Chondrocyte (in vitro differentiated cells): ENCODE measurements at places on chromosomes 16 and 17. TPM values are rescaled to one million over a fixed set of nuclear protein-coding genes. Genes with fewer than 3 reads are reported as not detected.

- DNase-seq: no peak
Measured at GRCh38 chr16:51272420-51272819, 121.3 kb upstream of the SALL1 start.

- no peak for DNase-seq
Measured at GRCh38 chr16:1871974-1872635, at the start of gene MEIOB. TSS of gene MEIOB (minus strand) at chr16:1872164. CDS start at chr16:1868175, 3,989 bp downstream.

- DNase-seq: no peak
Measured at GRCh38 chr17:52148969-52149351, 9.6 kb downstream of the CA10 start.

DNA sequence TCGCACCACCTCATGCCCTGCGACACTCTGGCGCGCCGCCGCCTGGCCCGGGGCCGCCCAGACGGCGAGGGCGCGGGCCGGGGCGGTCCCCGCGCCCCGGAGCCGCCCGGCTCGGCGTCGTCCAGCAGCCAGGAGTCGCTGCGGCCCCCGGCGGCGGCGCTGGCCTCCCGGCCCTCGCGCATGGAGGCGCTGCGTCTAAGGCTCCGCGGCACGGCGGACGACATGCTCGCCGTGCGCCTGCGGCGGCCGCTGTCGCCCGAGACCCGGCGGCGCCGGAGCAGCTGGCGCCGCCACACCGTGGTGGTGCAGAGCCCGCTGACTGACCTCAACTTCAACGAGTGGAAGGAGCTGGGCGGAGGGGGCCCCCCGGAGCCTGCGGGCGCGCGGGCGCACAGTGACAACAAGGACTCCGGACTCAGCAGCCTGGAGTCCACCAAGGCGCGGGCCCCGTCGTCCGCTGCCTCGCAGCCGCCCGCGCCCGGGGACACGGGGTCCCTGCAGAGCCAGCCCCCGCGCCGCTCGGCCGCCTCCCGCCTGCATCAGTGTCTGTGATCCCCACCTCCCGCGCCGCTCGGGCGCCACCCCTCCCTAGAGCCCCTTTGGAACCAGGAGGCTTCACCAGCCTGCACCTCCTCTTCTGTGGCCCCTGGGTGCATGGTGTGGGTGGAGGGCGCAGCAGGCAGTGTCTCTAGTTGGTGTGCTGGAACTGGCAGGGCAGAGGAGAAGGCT, 82.3 kb downstream of the ARHGAP23 start:
- no peak for DNase-seq

The NXPH3 gene
- total RNA-seq: 4.2 to 4.7 TPM (median 4.5 TPM) in 3 replicates
